ENCODE measurements at places on chromosomes 2 and 18.
A peak's percentile ranks its signal among the peaks of the same experiment; 100 is the strongest.

DNA sequence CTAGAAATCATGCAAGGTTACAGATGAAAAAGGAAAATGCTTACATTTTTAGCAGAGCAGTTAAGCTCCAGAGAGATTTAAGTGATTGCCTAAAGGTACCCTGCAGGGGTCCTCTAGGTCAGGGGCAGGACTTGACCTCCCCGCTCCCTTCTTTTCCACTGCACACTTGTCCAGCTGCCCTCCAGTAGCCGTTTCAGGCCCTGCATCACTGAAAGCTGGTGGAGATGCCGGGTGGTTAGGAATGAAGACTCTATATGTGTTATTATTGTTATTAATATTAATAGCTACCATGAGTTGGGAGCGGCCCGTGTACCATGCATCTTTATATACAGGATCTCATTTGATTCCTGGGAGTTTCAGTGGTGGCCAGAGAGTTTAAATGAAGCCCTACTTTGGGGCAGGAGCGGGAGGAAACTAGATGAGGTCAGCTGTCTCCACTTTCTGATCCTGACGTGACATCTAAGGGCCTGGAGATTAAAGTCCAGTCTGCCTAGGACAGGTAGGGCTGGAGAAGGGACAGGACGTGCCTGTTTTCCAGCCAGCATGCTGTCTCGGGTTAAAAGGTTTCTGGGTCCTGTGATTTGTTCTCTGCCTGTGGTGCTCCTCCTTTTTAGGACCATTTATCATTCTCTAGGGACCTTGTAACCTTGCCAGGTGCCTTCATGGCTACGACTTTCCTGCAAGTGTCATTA, 2.1 kb downstream of the TMEM37 start:
- DNase-seq, result no peak

DNA sequence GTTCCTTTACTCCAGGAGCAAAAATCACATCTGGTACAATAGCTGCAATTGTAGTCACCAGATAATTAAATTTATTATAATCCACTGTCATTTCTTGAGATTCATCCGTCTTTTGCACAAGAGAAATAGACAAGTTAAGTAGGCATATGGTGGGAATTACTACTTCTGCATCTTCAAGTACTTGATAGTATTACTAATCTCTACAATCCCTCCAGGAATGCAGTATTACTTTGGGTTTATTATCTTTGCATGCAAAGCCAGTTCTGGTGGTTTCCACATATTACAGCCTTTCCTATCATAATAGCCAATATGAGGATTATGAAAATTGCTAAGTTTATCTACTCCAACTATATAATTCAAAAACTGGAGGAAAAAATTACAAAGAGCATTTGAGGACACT, 254.1 kb downstream of the IKZF2 start:
- DNase-seq, result no peak

DNA sequence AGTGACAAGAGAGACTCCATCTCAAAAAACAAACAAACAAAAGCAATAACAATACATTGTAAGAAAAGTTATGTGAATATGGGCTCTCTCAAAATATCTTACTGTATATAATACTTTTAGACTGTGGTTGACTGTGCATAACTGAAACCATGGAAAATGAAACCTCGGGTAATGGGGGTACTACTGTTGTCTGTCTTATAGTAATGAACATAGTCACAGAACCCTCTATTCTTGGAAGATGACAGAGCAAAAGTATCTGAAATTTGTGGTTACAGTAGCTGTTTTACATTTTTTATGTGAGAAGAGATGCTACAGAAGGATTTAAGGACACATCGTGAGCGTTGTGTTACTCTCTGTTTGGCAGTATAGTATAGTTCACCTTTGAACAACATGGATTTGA, 60.5 kb downstream of the MAP4K4 start:
- DNase-seq, result no peak

GRCh38 chr18:49481317-49481716, 5.7 kb downstream of the C18orf32 start:
- DNase-seq, result no peak

DNA sequence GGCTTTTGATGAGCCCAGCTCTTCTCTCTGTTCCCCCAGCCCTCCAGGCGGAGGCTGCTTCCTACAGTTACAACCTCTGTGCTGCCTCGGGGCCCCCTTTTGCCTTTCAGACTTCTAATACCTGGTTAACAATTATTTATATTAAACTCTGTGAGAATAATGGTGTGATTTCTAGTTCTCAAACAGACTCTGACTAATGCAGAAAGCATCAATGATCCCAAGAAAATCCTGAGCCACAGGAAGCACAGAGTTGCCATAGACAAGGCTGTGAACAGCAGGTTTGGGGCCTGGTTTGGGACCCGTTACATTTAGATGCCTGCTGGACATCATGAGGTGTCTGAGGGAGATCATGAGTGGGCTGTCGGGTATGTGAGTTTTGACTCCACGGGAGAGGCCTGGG, 37.4 kb upstream of the MYO3B start:
- no peak for DNase-seq

DNA sequence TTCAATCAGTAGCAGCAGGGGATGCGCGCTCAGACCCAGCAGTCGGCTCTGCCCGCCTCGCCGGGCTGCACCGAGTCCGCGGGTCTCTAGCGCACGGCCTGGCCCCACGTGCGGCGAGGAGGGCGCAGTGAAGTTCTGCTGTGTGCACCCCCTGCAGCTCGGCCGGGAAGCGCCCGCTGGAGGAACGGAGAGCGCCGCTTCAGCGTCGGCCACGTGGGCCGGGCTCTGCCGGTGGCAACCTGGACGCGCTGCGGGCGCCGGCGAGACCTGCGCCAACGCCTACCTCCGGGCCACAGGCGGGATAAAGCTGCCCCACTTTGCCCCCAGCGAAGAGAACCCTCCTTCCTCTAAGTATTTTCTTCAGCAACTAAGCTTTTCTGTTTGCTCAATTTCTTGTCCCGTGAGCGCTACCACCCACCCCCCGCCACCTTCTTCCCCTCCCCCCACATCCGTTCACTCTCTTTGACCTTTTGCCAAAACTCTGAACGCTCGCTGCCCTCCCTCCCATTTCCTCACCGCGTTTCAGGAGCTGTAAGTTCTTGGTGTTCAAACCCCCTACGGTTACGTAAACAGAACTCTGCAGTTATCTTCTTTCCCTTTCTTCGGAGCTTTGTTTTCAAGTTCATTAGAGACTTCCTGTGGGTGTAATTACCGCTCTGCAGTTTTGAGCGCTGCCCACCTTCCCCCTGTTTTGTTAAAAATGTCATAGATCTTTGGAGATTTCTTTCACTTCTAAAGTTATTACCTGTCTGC, 42.6 kb upstream of the EDAR start:
- peak; percentile 1 for DNase-seq

DNA sequence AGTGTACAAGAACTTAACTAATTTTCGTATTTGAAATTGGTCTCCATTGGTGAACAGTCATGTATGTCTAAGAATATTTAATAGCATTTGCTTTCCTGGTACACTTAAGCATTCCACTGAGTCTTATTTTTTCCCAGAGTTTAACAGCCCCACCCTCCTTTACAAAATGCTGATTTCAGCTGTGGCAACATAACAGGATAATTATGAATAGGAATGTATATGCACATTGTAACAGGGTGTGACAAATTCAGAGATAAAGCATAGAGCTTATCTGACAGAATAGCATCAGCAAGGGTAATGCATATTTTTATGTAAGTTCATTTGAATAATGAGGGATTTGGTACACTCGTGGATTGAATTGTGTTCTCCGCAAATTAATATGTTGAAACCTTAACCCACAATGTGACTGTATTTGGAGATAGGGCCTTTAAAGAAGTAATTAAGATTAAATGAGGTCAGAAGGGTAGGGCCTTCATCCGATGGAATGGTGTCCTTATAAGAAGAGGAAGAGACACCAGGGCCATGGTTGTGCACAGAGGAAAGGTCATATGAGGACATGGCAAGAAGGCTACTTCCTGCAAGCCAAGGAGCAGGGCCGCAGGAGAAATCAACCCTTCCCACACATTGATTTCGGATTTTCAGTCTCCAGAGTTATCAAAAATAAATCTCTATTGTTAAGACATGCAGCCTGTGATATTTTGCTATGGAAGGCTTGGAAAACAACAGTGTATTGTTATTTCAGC, 439.7 kb upstream of the CDH20 start:
- DNase-seq, result no peak
